IPS-NIHi11 (cell line): ENCODE measurements at places on chromosomes 6 and 20.
A peak's percentile ranks its signal among the peaks of the same experiment; 100 is the strongest.

- DNase-seq = no peak
Measured at GRCh38 chr6:158649289-158650143, at the start of gene SYTL3. TSS of gene SYTL3 (plus strand) at chr6:158650054. CDS start at chr6:158663269, 13,215 bp downstream.

DNA sequence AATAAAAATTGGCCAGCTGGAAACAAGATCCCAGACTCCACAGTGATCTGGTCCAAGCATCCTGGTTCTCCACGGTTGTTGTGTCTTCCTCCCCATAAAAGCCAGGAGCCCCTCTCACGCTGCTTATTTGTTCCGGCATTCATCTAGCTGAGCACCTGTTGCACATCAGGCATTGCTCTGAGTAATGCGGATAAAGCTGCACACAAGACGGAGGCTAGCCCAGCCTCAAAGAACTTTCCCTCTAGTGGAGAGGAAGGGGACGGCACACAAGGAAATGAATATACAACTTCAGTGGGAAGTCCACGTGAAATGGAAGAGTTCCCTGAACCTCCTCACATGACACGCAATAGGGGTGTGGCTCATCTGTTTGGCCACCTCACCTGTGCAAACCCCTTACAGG is 30.3 kb upstream of the NXT1 start:
- peak; percentile 21 for DNase-seq

DNA sequence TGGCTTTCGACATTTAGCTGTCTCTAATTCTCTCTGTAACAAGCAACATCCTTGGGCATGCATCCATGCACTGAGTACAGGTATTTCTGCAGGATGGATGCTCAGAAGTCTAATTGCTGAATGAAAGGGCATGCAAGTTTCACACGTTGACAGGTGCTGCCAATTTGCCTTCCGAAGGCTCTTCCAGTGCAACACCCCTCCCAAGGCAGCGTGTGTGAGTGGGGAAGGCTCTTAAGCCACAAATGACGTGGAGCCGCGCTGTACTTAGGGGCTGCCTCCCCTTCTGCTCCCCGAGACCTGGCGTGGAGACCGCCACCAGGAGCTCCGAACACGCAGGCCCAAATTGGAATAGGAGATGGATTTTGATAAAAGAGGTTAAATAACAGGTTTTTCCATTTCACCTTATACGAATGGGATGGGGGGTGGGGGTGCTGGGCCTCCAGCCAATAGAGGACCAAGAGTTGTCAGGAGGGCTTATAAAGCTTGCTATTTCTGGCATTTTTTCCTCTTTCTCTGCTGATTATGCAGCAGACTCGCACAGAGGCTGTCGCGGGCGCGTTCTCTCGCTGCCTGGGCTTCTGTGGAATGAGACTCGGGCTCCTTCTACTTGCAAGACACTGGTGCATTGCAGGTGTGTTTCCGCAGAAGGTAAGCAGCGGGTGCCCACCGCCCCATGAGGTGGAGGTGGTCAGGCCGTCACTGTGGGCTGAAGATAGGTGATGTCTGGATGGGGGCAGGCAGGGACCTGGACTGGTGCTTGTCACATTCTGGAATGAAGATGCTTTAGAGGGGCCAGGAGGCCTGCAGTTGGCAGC is 30.9 kb downstream of the TOX2 start:
- no peak for DNase-seq

DNA sequence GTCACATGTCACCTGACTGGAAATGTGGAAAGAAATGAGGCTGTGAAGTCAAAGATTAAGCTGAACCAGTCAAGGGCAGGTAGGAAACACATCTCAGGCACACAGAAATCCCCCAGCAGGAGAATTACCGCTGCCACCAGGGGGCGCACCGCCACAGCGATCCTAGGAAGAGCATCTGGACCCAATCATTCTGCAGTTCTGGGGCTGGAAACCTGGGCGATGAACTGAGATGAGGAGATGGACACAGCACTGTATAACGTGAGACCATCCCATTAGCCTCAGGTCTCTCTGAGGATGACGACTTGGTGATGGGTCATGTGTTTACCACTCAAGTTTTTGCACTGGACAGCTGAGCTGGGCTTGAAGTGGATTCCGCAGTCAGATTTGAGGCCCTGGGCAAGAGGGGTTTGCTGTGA is 6.5 kb upstream of the SLC24A3 start:
- peak; percentile 75 for DNase-seq

DNA sequence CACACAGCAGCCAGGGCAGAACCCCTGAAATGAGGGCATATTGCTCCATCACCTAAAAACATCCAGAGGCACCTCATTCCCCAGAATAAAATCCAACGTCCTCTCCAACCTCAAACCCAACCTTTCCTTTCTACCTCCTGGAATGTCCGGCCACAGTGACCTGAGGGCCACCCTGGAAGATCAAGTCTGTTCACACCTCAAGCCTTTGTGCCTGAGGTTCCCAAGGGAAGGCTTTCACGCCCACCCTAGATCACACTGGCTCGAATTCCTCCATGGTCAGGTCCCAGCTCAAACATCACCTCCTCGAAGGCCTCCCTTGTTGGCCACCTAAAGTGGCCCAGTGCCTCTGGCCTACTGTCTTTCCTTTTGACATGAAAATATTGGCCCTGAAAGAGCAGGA is 88.9 kb downstream of the ZMYND8 start:
- no peak for DNase-seq

DNA sequence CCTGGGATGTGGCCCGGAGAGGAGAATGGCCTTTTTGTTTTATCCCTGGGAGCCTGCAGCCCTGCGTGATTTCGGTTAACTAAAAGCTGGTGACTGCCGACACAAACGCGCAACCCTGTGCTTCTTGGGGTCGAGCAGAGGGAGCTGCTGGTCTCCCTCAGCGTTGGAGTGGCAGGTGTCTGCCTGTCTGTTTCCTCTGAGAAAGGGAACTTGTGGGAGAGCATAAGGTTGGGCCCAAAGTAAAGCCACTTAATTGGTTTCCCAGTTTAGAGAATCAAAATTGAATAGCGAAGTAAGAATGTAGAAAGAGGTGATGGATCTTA is 500 bp downstream of the LTV1 start:
- no peak for DNase-seq

DNA sequence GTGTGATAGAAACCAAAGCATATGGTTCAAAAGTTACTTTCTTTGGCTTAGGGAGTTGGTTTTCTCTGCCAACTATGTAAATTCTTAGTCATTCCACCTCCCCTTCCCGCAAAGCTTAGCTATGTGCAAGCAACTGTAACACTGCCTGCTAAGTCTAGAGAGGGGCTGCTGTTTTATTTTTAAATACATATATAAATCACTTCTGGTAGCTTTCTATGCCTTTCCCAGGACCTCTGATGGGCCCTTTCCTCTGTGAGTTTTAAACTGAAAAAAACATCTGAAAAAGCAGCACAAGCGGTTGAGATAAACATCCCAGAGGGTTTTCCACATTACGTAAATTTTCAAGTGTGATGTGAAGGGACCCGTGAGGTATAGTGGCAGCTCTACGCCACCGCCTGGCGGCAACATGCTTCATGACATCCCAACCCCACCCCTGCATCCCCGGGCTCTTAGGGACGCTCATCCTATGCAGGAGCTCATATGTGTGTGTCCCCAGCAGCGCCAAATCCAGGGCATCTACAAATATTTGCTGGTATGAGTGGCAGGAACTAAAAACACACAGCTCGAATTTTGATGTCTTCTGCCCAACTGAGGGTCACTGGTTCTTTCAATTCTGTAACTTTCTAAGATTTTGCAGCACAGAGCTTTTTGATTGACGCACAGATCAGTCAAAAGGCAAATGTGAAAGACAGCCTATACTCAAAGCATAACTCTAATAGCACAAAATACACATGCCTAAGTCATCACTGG is 12.7 kb downstream of the SAYSD1 start:
- DNase-seq = peak; percentile 79

GRCh38 chr6:131787079-131787478 is 20.7 kb upstream of the ENPP1 start:
- DNase-seq = no peak

- no peak for DNase-seq
Measured at GRCh38 chr6:41056768-41057490, 3.9 kb downstream of the APOBEC2 start.

- no peak for DNase-seq
Measured at GRCh38 chr20:16553101-16553500, 20.1 kb downstream of the KIF16B start.
